Thyroid gland (tissue), 4 donors: ENCODE measurements at places on chromosomes 1 and 21.
A peak's percentile ranks its signal among the peaks of the same experiment; 100 is the strongest.

DNA sequence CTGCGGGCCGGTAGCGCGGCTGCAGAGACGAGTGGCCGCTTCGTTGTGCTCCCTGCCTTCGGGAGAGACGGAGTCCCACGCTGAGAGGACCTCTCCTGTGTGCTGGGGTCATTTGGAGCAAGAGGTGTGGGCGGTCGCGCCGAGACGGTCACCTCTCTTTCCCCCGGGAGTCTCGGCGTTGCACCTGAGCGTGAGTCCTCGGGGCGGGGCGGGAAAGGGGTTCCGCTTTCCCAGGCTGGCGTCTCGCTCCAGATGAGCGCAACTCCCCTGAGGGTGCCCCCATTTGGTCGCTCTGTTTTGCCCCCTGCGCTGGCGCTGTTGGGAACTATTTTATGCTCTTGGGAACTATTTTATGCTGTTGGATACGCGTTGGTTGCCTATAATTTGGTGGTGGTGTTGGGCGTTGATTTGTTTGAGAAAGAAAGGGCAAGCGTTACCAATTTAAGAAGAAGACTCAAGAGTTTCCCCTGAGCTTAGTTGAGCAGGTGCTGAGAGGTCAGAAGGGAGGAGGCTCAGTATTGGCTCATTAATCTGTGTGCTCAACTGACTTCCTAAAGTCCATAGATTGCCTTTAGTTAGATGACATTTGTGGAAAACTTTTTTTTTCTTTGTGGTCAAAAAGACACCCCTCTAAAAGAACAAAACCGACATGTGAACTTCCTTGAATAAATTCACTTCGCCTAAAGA lies 683 bp downstream of the LRRC8B start:
- peak; percentile 64 for DNase-seq

GRCh38 chr1:113981962-113982931 lies 3.0 kb downstream of the OLFML3 start:
- peak; percentile 50 for DNase-seq

- no peak for DNase-seq
These were observed 37.9 kb upstream of the FOXE3 start for GRCh38 chr1:47378147-47378546.

DNA sequence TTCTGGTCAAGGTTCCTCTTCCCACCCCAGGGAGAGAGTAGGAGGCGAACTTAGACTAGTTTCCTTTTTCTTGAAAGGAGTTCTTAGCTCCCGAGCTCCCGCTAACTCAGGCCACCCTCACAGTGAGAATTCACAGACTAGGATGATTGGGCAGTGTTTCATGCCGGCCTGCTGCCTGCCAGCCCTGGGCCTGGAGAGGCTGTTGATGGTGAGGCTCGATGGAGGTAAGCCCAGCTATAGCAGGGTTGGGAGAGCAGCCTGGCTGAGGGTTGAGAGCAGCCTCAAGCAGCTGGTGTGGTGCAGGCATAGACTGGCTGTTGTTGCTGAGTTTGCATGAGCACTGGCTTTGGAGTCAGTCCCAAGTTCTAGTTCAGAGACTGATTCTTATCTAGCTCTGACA lies 274.4 kb downstream of the MATN1 start:
- DNase-seq, result no peak

DNA sequence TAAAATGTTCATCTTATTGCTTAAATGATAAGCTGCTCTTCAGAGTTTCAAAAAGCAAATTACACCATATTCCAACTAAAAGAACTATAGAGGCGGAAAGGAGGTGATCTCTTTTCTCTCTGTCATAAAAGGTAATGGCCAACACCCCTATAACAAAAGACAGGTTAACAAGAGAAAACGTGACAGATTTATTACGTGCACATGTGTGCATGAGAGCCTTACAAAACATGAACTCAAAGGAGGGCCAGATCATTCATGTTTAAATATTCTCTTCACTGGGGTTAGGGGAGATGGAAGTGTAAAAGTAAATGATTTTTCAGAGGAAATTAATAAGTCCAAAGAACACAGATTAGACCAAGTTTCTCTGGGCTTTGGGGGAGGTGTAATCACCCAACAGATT lies 26.5 kb upstream of the FMO2 start:
- DNase-seq, result no peak

DNA sequence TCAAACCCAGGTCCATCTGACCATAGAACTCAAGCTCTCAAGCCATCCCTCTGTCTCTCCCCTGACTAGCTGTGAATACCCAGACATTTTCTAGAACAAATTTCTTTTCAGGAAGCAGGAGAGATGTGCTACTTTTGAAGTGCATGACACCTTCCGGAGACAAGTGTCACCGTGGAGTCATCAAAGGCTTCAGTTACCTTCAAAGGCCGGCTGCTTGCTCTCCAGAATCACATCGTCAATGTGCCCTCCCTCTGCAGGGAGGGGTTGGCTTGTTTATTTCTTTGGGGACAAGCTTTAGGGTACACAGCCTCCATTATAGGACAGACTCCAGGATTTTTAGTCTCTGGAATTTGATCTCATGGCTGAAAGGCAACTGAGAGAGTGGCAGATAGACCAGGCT lies 37.7 kb upstream of the IGSF21 start:
- no peak for DNase-seq

- no peak for DNase-seq
These were observed 49.1 kb upstream of the DMRTB1 start for GRCh38 chr1:53410100-53410541.

GRCh38 chr1:206037581-206037980 lies 13.9 kb upstream of the CTSE start:
- peak; percentile 55 for DNase-seq

DNA sequence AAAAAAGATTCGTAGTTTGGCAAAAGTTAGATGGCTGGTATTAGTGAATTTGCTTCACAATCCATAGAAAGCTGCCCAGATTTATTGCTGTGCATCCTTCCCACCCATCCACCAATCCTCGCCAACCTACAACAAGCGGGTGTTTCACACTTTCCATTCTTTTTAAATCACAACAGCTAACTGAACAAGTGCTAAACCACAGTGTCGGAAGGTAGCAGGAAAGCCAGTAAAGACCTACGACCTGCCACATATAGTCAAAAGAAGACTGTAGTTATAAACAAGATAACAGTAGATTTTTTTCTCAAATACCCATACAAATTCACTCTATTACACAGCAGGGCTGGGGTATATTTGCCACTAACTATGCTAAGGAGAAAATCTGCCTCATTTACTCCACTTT lies 47.0 kb upstream of the AIM2 start:
- no peak for DNase-seq

DNA sequence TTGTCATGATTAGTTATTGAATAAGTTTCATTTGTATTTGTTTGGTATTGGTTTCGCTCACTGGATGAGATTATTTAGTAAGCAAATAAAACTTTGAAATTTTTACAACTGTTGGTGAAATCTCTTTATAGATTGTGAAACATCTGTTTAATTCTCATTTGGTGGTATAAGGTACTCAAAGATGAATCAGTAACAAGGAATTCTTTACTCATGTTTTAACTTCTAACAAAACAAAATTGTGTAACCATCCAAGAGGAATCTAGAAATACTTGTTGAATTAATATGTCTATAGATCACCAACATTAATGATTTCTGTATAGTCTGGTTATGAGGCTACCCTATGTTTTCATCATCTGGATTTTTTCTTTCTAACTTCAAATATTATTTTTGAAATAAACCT lies 62.8 kb upstream of the USP25 start:
- no peak for DNase-seq

GRCh38 chr1:189752461-189752995 lies 725.1 kb downstream of the BRINP3 start:
- DNase-seq, result no peak

- DNase-seq, result no peak
These were observed 13.5 kb upstream of the HJV start for GRCh38 chr1:146035048-146035423.

- DNase-seq, result no peak
These were observed 231.3 kb downstream of the TOMM20 start for GRCh38 chr1:234897390-234897749.

DNA sequence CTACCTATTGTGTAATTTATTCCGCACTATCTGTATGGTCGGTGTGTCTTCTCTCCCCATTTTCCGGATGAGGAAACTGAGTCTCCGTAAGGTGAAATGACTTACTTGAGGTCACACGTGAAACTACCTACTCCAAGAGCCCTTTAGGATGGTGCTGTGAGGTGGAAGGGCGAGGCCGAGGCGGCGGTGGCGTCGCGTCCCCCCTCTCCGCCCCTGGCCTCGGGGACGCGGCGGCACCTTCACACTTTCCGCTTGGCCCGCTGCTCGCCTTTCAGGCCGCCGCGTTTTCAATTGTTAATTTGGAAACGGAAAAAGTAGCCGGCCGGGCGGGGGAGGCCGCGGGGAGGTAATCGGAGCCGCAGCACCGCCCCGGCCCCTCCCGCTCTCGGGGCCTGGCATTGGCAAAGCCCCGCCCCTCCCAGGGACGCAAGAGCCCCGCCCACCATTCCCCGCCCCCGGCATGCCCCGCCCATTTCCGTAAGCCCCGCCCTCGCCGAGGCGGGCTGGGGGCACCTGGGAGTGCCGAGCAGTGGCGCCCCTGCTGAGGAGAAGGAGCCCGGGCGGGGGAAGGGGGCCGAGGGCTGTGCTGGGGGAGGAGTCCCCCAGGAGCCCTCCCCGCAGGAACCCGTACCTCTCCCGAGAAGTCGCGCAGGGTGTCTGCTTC lies 18.6 kb downstream of the KCNQ4 start:
- peak; percentile 88 for DNase-seq

GRCh38 chr1:32808580-32808979 lies 8.6 kb downstream of the YARS1 start:
- no peak for DNase-seq

- DNase-seq, result no peak
These were observed 5.0 kb upstream of the HPCA start for GRCh38 chr1:32881291-32881690.

DNA sequence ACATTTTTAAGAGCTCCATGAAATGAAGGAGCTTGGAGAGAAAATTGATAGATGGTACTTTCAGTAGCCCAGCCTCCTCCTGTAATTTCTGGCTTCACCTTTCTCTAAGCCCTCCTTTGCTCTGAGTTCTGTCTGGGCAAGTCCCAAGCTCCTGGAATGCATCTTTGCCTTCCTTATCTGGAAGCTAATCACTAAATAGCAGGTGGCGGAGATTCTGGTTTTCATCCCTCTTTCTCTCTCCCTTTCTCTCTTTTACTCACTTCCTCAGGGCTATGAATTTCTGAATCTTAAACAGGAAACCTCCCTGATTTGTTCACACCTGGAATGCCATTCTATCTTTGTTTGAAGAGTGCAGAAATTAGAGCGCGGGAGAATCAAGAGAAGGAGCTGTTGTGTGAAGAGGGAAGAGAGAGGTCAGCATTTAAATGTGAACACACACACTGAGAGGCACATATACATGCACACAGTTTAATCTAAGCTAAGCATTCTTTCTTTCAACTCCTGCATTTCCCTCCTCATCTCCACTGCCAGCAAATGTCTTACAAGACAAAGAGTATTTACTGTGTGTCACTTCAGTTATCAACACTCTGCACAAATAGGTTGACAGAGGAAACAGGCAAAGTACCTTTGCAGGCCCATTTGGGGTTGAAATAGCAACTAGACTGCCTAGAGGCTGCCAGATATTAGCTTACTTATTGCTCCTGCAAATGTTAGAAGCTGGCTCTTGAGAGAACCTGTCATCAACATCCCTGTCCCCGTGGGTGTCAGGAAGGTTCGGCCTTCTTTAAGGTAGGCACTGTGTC lies 199.4 kb upstream of the CAMK1G start:
- no peak for DNase-seq

- DNase-seq, result peak; percentile 89
These were observed 59.8 kb downstream of the IL12RB2 start for GRCh38 chr1:67367370-67368045.

DNA sequence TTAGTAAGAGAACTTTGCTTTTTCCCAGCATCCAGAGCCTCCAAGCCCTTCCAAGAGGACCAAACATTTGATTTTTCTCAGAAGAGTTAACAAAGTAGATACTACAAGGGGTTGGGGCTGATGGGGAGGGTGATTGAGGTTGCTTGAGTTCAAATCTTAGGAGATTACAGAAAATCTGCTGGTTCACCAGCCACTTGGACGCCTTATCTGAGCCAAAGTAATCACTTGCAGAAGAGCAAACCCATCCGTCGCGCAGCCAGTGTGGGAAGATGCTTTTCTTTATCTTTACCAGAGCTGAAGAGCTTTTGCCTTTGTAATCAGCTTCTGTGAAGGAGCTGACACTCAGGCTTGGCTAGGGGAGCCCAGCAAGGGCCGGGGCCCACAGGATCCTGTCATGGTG lies 91.9 kb upstream of the CTTNBP2NL start:
- DNase-seq, result no peak
